Muscle of arm (tissue), 14 donors: ENCODE measurements at places on chromosomes 5 and 9. TPM values are rescaled to one million over a fixed set of nuclear protein-coding genes. Genes with fewer than 3 reads are reported as not detected.

ARL10 gene
- polyA plus RNA-seq, result 4.9 TPM

DNA sequence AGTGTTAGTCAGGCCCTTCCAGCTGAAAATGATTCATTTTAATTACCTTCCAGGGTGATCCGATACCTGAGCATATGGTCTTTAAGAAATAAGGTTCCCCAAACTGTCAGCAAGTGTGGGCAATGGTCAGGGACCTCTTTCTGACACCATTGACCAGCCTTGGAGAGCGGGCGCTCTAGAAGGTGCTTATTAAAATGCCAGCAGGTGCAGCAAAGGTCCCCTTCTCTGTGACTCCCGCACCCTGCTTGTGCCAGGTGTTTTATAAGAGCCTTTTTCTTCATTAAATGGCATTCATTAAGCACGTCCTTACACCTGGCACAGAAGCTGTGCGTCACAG is 85.3 kb downstream of the MVB12B start:
- no peak for DNase-seq

- no peak for DNase-seq
Observed at GRCh38 chr5:33501260-33501659, 60.5 kb downstream of the TARS1 start.

DNA sequence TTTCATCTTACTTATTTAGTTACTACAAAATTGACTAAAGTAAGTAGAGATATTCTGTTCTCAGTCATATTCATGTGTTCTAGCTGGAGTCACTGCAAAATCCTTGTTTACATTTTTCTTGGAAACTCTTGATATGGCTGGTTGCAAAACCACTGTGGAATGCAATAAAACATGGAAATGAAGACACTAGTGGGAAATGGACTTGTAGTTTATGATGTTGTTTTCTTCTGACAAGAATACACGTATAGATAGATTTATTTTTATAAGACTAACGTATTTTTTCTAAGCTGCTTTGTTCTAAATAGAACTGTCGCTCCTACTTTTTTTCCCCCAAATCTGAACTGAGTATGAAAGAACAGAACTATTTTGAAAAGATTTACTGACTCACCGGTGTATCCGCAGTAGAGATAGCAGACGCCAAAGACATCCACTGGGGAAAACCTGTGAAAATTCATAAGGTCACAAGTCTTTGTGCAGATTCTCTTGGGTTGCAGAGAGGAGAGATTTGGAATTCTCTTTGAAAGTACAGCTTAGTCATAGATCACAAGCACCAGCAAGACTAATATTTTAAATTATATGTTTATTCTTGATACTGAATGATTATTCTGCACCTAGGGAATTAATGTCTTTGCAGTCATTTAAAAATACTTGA is 119.6 kb upstream of the TAF11L2 start:
- no peak for DNase-seq
